NCI-H2227 treated with DMSO at 0.1 percent for 48 hours (cell line): ENCODE measurements at places on chromosomes 3 and 15.

- DNase-seq, result no peak
Observed at GRCh38 chr3:167740961-167741587, 5.6 kb downstream of the SERPINI1 start.

DNA sequence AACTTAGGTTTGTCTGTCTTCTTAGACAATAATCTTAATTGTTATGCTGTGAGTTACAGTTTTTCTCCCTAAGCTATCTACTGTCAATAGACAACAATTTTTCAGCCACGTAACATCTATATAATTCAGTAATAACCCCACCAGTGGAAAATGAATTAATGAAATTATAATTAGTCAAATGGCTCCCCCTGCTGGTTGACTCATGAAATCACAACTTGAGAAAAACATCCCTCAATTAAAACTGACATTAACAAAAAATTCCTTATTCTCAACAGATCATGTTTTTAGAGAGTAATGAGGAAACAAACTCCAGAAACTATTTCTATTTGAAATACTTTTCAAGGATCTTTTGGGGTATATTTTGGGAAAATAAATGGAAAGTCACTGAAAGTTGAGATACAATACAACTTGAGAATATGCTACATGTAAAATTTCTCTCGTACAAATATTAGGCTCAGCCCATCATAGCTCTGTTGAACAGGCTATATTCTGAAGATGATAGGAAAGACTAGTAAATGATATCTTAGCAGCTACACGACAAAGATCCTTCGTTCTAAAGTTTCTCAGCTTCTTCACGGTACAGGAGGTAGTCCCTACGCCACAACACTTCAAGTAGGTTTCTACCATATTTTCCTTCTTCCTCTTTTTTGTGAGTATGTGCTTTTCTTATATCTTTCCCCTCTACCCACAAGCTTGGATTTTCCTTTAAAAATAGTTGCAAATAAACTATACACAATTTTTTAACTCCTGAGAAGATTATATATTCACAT is 20.7 kb downstream of the PPP1R2 start:
- peak; percentile 26 for DNase-seq

- DNase-seq, result no peak
Observed at GRCh38 chr15:66025015-66025452, 155.7 kb downstream of the RAB11A start.

- no peak for DNase-seq
Observed at GRCh38 chr3:85162905-85163304, 204.1 kb downstream of the CADM2 start.

GRCh38 chr3:126019683-126020082 is 50.7 kb downstream of the ROPN1B start:
- no peak for DNase-seq

DNA sequence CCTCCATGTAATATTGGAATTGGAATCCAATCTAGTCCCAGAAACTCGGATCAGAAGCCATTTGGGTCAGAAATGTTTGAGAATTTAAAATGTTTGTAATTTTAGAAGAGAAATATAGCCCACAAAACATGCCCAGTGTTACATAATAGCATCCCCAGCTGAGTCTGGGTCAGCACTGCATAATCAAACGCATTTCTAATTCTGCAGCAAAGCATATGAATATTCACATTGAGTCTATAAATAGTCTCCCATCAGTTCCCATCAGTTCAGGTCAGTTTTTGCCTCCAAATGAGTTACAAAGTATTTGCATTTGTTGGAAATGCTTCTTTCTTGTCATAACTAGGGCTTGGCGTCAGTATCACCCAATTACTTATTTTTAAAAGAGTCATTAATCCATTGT is 383.1 kb downstream of the IL5RA start:
- no peak for DNase-seq

DNA sequence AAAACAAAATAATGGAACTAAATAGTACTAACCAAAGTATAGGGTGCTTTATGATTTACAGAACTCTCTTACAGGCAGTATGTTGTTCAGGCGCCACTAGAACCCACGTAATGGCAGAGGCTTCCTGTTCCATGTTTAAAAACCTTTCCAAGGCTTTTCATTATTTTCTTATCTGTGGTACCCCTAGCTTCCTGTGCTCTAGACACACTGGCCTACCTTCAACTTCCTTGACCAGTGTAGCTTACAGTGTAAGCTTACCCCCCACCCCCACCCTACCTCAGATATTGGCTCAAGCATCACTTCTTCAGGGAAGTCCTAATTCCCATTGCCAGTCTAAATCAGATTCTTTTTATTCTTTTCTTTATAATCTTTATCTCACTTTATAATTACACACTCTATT is 2.9 kb downstream of the NR2C2 start:
- DNase-seq, result no peak

- no peak for DNase-seq
Observed at GRCh38 chr3:58329150-58329921, 3.4 kb upstream of the PXK start.

GRCh38 chr3:13577181-13578121 is 28.5 kb downstream of the FBLN2 start:
- no peak for DNase-seq
